CD14-positive monocyte (primary cell): ENCODE measurements at places on chromosomes 3 and 15.

DNA sequence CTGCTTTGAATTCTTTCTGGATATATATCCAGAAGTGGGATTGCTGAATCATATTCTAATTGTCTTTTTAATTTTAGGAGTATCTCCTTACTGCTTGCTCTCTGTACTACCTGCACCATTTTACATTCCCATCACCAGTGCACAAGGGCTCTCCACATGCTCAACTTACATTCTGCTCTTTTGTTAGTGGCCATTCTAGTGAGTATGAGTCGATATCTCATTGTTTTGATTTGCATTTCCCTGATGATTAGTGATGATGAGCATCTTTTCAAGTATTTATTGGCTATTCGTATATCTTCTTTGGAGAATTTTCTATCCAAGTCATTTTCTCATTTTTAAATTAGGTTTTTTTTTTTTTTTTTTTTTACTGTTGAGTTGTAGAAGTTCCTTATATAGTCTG lies 29.5 kb downstream of the PFN2 start:
- no peak for DNase-seq

GRCh38 chr3:119343719-119344118 lies 49.5 kb downstream of the ARHGAP31 start:
- DNase-seq = peak; percentile 47

DNA sequence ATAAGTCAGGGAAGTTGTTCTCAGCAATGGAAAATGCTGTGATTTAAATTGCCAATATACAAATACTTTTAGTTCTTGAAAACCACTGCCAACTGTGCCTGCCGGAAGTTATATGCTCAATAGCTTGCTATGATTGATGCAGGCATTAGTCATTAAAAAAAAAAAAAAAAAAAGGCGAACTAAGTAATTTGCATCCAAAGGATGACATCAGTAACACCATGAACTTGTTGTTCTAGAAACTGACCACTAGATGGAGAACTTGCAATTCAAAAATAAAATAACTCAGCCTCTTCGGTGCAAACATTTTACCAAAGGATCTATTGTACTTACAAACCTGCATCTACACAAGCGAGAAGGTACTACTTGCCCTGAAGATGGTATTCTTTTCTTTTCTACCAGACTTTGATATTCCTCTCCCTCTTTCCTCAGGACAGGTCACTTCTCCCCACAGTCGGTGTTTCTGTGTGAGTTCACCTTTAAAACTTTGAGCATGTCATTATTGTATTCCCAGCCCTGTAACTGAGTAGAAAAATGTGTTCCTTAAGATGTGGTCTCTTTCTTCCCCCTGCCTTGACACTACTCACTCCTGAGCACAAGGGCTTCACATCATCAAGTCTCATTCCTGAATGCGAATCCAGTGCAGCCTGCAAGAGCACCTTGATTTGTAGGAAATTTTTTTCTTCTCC lies 115.0 kb upstream of the VEPH1 start:
- peak; percentile 66 for DNase-seq

DNA sequence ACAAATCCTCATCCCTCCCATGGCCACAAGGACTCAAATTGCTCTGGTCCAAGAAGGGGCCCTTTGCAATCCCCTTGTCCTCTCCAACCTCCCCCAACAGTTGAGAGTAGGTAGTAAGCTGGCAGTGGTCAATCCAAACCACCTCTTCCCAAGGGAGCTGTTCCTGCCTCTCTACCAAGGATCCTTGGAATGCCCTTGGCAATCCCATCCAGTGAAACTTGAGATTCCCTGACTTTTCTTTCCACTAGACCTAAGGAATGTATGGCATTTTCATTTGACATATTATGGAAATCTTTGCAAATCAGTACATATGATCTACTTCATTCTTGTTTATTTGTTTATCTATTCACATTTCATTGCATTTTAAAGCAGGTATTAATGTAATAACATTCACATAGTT lies 4.8 kb upstream of the RBP2 start:
- DNase-seq = no peak

DNA sequence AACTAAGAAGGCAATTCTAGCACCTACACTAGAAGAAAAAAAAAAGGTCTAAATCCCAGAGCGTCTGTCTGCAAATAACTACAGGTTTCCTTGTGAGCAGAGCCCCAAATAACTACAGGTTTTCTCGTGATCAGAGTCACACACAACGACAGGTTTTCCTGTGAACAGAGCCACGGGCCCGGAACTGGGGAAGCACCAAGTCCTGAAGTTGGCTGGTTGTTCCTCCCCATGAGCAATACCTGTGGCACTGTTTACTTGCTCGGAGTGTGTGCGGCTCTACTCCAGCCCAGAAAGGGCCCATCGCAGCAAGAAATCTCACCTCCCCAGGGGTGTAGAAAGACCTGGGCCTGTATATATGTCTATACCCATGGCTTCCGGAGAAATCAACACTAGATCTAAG lies 644 bp upstream of the MASP1 start:
- no peak for DNase-seq

- DNase-seq = no peak
These were observed 39.0 kb upstream of the POMGNT2 start for GRCh38 chr3:43144761-43145490.

- DNase-seq = no peak
These were observed 9.1 kb downstream of the BFSP2 start for GRCh38 chr3:133408961-133409360.

- no peak for DNase-seq
These were observed 179.0 kb upstream of the PFN2 start for GRCh38 chr3:150149651-150150051.

- DNase-seq = no peak
These were observed 35.5 kb downstream of the CLSTN2 start for GRCh38 chr3:139970526-139970925.

GRCh38 chr15:60614028-60614427 lies 135.1 kb upstream of the ICE2 start:
- DNase-seq = no peak

- no peak for DNase-seq
These were observed 19.6 kb upstream of the ARL8B start for GRCh38 chr3:5102532-5102931.

DNA sequence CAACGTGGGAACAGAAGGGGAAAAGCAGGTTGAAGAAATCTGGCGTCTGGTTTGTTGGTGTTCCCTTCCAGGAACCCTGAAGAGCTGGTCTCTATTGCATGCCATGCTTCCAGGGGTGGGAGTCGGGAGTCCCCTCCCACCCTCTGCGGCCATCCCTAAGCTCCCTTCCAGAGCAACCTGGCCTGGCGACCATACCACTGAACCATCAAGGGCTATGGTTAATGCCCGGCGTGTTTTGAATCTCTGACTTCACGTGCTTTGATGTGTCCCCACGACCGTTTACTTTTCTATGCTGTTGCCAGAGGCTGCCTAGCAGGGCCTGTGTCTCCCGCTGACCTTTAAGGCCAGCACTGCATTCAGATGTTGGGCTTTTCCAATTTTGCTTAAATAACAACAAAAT lies 696 bp upstream of the SNRK start:
- no peak for DNase-seq

- no peak for DNase-seq
These were observed 25.7 kb upstream of the RAD18 start for GRCh38 chr3:8988791-8989558.

- no peak for DNase-seq
These were observed 44.1 kb downstream of the LRIG1 start for GRCh38 chr3:66456711-66457173.

- DNase-seq = no peak
These were observed 323.9 kb upstream of the GBE1 start for GRCh38 chr3:82085356-82085755.

- DNase-seq = no peak
These were observed 185.8 kb upstream of the TTC14 start for GRCh38 chr3:180416111-180416594.

DNA sequence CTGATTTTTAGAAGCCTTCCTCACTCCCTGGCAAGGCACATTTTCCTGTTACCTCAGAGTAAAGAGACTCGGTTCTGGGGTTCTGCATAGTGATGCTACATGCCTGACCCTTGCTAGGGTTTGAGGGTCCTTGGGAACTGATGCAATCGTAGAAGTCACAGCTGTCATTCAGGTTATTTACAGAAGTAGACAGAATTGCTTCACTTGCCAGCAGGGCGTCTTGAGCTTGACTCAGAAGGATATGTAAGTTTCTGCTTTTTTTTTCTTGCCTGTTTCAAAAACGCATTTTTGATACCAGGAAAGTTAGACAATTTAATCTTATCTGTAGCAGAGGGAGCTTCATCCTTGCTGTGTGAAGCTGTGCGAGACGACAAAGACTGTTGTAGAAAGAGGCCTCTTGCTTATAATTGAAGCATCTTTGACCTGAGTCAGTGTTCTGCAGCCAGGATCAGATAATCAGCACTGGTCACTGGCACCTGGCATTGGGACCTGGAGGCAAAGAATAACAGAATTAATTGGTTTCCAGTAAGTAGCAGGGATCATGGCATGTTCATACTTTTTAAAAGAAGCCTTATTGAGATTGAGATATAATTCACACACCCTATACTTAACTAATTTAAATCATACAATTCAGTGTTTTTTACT lies 24.8 kb downstream of the CACNA1D start:
- peak; percentile 50 for DNase-seq

DNA sequence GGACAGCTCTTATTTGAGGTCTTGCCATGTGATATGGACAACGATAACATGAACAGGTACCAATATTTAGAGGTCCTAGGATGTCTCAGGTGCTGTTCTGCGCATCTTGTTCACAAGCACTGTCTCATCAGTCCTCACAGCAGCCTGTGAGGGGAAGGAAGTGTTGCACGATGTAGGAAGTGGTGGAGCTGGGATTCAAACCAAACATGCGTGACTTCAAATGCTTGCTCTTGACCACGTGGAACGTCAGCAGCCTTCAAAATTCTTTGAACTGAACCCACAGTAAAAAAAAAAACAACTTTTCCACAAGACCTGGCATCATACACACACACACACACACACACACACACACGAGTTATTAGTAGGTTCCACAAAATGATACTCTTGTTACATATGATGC lies 153.4 kb upstream of the SMAD3 start:
- peak; percentile 67 for DNase-seq

DNA sequence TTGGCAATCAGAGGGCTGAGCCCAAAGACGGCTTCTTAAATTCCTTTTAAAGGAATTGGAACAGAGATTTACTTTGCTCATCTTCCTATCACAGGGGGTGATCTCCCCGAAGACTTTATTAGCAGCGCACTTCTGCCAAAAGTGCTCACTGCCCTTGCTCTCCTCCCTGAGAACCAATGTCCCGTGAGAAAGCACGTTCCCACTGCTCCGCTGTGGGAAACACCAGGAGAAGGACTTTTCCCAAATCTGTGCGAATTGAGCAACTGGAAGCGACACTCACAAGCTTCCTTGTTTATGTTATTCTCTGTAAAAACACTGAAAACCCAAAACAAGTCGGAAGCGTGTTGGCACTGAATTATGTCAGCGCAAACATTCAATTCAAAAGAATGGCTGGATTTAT lies 670.8 kb upstream of the NR2F2 start:
- DNase-seq = no peak

DNA sequence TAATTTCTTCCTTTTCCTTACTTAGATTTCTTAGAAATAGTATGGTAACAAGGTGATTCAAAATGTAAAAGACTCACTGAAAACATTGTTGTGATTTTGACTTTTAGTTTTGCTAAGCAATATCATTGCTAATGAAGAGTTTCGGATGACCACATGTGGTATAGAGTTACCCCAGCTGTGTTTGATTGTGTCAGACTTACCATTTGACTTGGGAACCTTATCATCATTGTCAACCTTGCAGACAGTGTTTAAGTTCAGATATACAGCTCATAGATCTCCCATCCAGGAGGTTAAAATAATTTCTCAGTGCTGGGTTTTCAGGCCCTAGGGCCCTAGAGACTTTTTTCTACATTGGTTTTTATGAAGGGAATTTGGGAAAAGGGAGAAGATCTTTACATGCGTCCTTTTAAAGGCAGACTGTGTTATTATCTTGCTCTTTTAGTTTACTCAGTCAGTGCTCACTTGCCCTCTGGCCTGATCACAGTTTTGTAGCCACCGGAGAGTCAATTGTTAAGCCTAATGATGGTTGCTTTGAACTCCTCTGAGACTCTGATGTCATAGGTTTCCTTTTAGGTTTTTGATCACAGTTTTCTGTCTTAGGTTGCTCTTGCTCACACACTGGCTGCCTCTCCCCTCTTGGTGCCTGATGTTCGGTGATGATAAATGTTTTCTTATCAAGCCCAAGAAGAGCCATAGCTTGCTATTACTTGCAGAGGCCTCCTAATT lies 133.5 kb upstream of the ZPLD1 start:
- DNase-seq = no peak

DNA sequence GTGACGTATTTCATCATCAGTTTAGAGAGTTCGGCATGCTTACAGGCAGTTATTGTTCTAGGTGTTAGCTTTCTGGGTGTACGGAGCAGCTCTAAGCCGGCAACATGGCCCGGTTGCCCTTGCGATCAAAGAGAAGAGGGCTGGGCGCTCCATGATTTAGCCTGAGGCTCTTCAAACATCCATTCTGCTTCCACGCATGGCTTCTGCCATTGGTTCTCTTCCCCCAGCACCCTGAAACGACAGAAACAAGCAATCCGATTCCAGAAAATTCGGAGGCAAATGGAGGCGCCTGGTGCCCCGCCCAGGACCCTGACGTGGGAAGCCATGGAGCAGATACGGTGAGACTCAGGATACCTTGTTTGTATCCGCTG lies 574 bp downstream of the NGRN start:
- DNase-seq = peak; percentile 27

GRCh38 chr15:27527490-27528067 lies 556.6 kb downstream of the GABRG3 start:
- DNase-seq = no peak

DNA sequence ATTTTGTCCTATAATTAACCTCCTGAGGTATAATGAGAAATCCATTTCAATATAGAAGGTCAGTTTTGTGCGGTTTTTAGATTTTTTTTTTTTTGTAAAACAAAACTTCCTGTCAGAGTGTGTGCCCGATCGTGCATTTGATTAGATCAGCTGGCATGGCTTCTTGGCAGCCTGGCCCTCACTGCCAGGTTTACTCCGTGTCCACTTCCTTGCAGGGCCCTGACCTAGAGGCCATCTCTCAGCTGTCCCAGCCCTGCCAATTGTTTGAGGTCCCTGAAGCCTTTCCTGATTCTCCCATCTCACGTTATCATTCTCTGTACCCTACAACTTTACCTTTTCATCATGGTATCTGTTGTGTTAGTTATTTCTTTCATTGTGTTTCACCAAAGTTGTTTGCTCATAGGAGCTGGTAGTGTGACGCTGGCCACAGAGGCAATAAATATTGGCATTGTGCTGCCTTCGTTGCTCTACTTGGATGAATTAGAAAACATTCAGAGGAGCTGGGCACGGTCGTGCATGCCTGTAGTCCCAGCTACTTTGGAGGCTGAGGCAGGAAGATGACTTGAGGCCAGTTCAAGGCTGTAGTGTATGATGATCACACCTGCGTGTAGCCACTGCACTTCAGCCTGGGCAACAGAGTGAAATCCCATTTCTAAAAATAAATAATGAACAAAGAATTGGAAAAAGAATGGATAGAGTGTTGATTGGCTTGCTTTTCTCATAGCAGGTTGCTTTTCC lies 202.0 kb downstream of the GHSR start:
- DNase-seq = no peak

- no peak for DNase-seq
These were observed 565.3 kb downstream of the CADM2 start for GRCh38 chr3:85524104-85524503.
